ENCODE measurements at places on chromosomes 13 and 19. TPM values are rescaled to one million over a fixed set of nuclear protein-coding genes. Genes with fewer than 3 reads are reported as not detected.

CEACAM16 gene
- not detected for total RNA-seq

CYP2A6 gene
- not detected for total RNA-seq

PCDH8 gene
- not detected for total RNA-seq

OLFM2 gene
- total RNA-seq = 1.7 TPM

HNRNPA1L2 gene
- 3.2 TPM for total RNA-seq

ZNF90 gene
- total RNA-seq = 0.66 TPM

TSHZ3 gene
- total RNA-seq = 2.9 TPM

MAST1 gene
- total RNA-seq = not detected

CGB2 gene
- total RNA-seq = not detected

SIGLEC9 gene
- total RNA-seq = 1.7 TPM

GNG14 gene
- not detected for total RNA-seq

Data from left ventricle myocardium inferior (tissue), 1 donor.